ENCODE measurements at places on chromosomes 5 and 9.

- no peak for DNase-seq
Measured at GRCh38 chr9:116450378-116451139, 236.5 kb upstream of the TRIM32 start.

GRCh38 chr5:83049370-83049885 lies 27.8 kb downstream of the TMEM167A start:
- DNase-seq = no peak

GRCh38 chr9:95218773-95219172 lies 98.7 kb downstream of the FANCC start:
- DNase-seq = no peak

DNA sequence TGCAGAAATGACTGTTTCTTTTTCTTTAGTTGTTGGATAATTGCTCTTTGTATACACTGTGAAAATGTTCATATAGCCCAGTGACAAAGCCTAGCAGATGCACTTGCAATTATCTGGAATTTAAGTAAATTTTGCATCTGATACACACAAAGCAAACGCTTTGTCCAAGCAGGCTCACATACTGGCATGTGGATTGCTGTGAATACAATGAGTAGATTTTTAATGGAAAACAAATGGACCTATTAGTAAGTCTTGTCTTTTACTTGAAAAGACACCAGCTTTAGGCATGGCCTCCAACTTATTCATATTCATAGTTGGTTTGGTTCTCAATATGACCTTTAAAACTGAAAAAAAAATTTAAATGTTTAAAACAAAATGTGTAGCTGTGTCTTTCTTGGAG lies 1299.8 kb upstream of the WWC1 start:
- no peak for DNase-seq

DNA sequence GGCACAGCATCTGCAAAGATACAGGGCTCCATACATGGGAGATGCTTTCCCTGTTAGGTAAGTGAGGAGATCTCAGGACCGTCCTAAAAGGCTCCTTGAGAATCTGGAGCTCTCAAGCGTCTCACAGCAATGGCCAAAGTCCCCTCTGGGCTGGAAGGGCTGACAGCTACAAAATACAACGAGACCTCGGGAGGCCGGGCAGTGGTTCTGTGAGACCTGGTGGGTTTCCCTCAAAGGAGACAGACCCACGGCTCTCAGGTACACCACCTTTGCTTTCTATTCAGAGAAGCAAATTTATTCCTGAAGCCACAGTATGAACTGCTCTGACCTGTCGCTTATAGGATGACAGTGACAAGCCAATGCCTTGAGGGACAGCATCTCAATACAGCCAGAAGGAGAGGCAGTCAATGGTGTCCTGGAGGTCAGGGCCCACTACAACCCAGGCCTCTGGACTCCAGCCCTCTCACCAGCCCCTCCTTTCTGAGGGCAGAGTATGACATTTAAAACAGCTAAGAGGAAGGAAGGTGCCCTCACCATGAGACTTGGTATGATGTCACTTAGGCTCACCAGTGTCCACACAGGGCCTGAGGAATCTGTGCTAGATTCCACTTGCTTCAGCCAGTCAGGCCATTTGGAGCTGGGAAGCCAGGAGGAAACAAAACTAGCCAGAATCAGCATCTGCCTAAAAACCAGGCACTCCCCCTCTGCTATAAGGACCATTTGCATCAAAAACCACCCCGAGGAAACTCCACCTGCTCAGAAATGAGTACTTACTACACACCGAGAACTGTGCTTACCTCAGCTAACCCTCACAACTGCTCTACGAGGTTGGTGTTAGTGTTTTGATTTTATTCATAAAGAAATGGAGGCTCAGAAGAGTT lies 86.5 kb upstream of the FSTL4 start:
- DNase-seq = no peak

GRCh38 chr9:19656704-19657103 lies 132.1 kb downstream of the SLC24A2 start:
- no peak for DNase-seq

GRCh38 chr9:89702401-89702800 lies 97.6 kb downstream of the GADD45G start:
- no peak for DNase-seq

- no peak for DNase-seq
Measured at GRCh38 chr9:34490760-34491159, 32.0 kb downstream of the ENHO start.

- no peak for DNase-seq
Measured at GRCh38 chr5:178069909-178070308, 43.4 kb upstream of the N4BP3 start.

- DNase-seq = no peak
Measured at GRCh38 chr5:136308212-136308795, 57.0 kb downstream of the TRPC7 start.

GRCh38 chr5:79055017-79055416 lies 14.5 kb downstream of the DMGDH start:
- DNase-seq = no peak
